ENCODE measurements at places on chromosomes 6 and 20. TPM values are rescaled to one million over a fixed set of nuclear protein-coding genes. Genes with fewer than 3 reads are reported as not detected.

The OPN5 gene
- not detected for total RNA-seq

DNA sequence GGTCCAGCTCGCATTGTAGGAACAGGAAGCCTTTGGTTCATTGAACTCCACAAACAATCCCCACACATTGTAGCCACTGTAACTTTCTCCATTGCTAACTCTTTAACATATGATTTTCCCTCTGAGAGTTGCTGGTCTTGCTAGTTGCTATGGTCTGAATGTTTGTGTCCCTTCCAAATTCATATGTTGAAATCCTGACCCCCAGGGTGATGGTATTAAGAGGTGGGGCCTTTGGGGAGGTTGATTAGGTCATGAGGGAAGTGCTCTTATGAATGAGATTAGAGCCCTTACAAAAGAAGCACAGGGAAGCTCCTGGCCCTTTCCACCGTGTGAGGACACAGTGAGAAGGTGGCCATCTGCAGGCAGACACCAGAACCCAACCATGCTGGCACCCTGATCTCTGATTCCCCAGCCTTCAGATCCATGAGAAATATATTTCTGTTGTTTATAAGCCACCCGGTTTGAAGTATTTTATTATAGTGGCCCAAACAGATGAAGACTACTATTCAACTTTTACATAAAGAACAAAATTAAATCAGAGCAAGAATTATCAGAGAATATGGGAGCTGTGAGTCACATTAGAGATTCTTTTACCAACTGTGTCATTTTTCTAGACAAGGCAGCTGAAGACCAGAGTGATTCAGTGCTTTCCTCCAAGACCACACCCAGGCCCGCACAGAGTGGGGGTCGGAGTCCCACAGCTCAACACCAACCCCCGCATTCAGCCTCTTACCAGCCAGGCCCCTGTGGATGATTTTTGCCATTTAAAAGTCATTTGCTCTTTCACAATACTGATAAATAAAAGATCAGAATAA, 143.0 kb downstream of the SAMD5 start:
- H3K36me3 ChIP-seq, result no peaks in the 10 kb centered on the region
- no peak for DNase-seq
- H3K4me3 ChIP-seq, result no peak overlapping the region
- H3K27ac ChIP-seq, result no peak overlapping the region
- no peaks in the 10 kb centered on the region for H3K27me3 ChIP-seq
- no peaks in the 10 kb centered on the region for H3K4me1 ChIP-seq

The CST7 gene
- 3.7 TPM for total RNA-seq

The ZNF337 gene
- total RNA-seq, result 20.1 TPM

GRCh38 chr6:16409531-16410441, 171.4 kb downstream of the GMPR start:
- peaks cover 14% of the 10 kb centered on the region for H3K4me1 ChIP-seq
- H3K36me3 ChIP-seq, result no peaks in the 10 kb centered on the region
- peak overlapping the region; percentile 6 for H3K27ac ChIP-seq
- no peaks in the 10 kb centered on the region for H3K27me3 ChIP-seq
- no peak overlapping the region for H3K4me3 ChIP-seq

The LY6G6D gene
- total RNA-seq, result not detected

DNA sequence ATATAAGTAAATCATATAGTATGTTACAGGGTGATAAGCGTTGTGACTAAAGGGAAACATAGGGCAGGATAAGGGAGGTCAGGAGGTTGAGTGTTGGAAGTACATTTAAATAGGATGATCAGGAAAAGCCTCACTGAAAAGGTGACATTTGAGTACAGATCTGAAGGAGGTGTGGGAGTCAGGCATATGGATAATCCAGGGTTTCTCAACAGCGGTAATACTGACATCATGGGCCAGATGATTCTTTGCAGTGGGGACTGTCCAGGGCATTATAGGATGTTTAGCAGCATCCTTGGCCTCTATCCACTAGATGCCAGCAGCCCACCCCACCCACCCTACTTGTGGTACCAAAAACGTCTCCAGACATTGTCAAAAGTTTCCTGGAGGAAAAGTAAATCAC, 292.6 kb upstream of the PREP start:
- no peak for DNase-seq
- no peaks in the 10 kb centered on the region for H3K27me3 ChIP-seq
- H3K27ac ChIP-seq, result no peak overlapping the region
- no peaks in the 10 kb centered on the region for H3K36me3 ChIP-seq
- H3K4me1 ChIP-seq, result peaks cover 18% of the 10 kb centered on the region

DNA sequence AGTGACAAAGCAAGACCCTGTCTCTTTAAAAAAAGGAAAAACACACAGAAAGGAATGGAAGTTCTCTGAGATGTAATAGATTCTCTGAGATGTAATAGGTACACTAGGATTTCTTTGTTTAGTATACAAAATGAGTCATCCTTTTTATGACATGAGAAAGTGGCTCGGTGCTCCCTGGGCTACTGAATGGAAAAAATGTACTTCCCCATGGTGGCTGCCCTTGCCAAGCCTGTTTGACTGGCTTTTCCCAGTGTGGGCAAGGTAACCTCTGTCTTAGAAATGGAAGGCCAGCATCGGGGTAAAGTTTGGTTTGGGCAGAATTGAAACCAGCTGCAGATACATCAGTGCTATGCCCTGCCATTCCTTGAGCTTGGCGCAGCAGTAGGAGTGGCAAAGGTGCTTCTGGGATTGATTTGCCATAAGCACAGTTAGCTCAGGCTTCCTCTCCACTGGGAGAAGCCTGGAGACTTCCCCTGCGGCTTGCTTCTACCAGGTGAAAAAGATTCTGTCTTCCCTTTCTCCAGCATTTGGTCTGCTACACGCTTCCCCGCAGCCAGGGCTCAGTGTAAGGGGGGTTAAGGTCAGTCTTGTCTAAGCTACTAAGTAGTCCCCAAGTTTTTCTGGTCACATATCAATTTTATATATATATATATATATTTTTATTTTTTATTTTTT, 24.5 kb downstream of the ARFGEF2 start:
- no peak for DNase-seq
- H3K4me1 ChIP-seq, result peaks cover 5% of the 10 kb centered on the region
- no peak overlapping the region for H3K27ac ChIP-seq

The DPM1 gene
- total RNA-seq, result 21.1 TPM

GRCh38 chr6:110822249-110822648, 7.0 kb upstream of the CDK19 start:
- H3K4me1 ChIP-seq, result peaks cover 13% of the 10 kb centered on the region
- no peaks in the 10 kb centered on the region for H3K27me3 ChIP-seq
- H3K4me3 ChIP-seq, result no peak overlapping the region
- H3K27ac ChIP-seq, result no peak overlapping the region

DNA sequence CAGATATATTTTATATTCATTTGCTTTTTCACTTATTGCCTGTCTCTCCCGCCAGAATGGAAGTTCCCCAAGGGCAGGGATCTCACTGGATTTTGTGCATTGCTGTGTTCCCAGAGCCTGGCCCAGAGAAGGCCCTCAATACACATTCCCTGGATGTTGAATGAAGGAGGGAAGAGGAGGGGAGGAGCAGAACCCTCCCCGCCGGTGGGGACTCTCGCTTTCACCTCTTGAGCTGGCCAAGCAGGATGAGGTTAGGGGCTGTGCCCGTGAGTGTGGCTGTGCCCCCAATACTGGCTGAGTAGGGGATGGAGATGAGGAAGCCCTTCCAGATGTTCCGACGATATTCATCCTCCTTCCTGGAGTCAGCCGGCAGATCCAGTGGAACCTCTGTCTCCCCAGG, 45.5 kb upstream of the OCSTAMP start:
- H3K36me3 ChIP-seq, result no peaks in the 10 kb centered on the region
- H3K27ac ChIP-seq, result no peak overlapping the region
- H3K27me3 ChIP-seq, result no peaks in the 10 kb centered on the region
- H3K4me1 ChIP-seq, result no peaks in the 10 kb centered on the region
- no peak for DNase-seq

The SLC22A23 gene
- total RNA-seq, result 40.5 TPM

DNA sequence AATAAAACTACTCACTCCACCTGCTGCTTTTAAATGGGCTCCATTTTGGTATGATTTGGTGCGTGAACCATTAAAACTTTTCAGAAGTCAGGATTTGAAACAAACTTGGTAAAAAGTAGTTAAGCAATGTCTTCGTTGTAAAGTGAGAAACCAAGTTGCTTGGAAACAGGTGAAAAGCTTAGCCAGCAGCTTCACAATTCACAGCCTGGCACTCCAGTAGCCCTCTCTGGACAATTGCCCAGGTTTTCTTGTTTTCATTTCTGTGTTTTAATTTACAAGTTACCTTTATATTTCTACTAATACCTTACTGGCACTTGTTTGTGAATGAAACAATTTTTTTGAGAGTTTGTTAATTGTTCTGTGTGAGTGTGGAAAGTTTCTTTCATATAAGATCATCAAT, 12.8 kb downstream of the NT5E start:
- no peak for DNase-seq
- no peak overlapping the region for H3K4me3 ChIP-seq

The TSPYL1 gene
- total RNA-seq, result 41.0 TPM

DNA sequence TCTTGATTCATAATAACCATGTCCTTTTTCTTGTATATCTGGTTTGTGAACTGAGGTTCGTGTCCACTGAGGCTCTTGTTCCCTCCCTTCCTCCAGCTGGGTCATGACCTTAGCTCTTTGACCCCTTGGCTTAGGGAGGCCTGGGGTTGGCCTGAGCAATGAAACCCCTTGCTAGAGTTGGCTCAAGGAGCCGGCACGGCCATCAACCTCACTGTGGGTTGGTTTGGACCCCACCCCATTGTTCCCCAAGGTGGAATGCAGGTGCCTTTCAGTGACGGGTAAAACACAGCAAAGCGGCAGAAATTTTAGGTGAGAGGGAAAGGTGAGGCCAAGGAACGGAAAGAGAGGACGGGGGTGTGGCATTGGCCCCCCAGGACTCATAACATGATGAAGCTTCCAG, 44.5 kb upstream of the PHACTR3 start:
- H3K27me3 ChIP-seq, result no peaks in the 10 kb centered on the region
- no peak for DNase-seq
- H3K4me3 ChIP-seq, result no peak overlapping the region
- H3K27ac ChIP-seq, result no peak overlapping the region

GRCh38 chr20:52230409-52230808, 38.8 kb upstream of the ZFP64 start:
- no peaks in the 10 kb centered on the region for H3K4me1 ChIP-seq
- no peak overlapping the region for H3K27ac ChIP-seq
- no peaks in the 10 kb centered on the region for H3K27me3 ChIP-seq
- no peak overlapping the region for H3K4me3 ChIP-seq
- no peaks in the 10 kb centered on the region for H3K36me3 ChIP-seq

The LY86 gene
- total RNA-seq, result 4.9 TPM

The FILIP1 gene
- 3.2 TPM for total RNA-seq
